Activated T-helper 2 cell treated with anti-CD3 and anti-CD28 coated beads, Interferon-gamma antibody, Interleukin-2, Interleukin-4, amounts not matched to agents 10 μg/mL and 5 μg/mL and 100 μg/mL, durations not matched to agents 14 hours and 24 hours and 36 hours (primary cell): ENCODE measurements at places on chromosomes 13 and 19. TPM values are rescaled to one million over a fixed set of nuclear protein-coding genes. Genes with fewer than 3 reads are reported as not detected.

DNA sequence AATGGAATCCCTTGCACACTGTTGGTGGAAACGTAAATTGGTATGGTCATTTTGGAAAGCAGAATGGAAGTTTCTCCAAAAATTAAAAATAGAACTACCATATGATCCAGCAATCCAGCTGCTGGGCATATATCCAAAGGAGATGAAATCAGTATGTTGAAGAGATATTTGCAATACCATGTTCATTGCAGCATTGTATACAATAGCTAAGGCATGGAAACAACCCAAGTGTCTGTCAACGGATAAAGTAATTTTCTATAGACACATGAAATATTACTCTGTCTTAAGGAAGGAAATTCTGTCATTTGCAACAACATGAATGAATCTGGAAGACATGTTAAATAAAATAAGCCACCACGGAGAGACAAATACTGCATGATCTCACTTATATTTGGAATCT is 124.7 kb downstream of the GPC5 start:
- H3K27me3 ChIP-seq = no peaks in the 10 kb centered on the region
- DNase-seq = no peak
- no peaks in the 10 kb centered on the region for H3K36me3 ChIP-seq
- H3K4me3 ChIP-seq = no peak overlapping the region
- no peak overlapping the region for H3K27ac ChIP-seq

GRCh38 chr13:46057256-46058015 is 4.9 kb upstream of the ZC3H13 start:
- H3K27me3 ChIP-seq = peaks cover 18% of the 10 kb centered on the region
- no peak overlapping the region for H3K4me3 ChIP-seq
- no peak for DNase-seq
- peaks cover 10% of the 10 kb centered on the region for H3K4me1 ChIP-seq
- no peak overlapping the region for H3K27ac ChIP-seq
- no peaks in the 10 kb centered on the region for H3K36me3 ChIP-seq

GRCh38 chr13:83877651-83878355 is 4.5 kb downstream of the SLITRK1 start:
- DNase-seq = no peak
- peaks cover 37% of the 10 kb centered on the region for H3K27me3 ChIP-seq
- H3K27ac ChIP-seq = no peak overlapping the region
- H3K4me3 ChIP-seq = no peak overlapping the region

- no peaks in the 10 kb centered on the region for H3K27me3 ChIP-seq
- no peaks in the 10 kb centered on the region for H3K36me3 ChIP-seq
- H3K4me3 ChIP-seq = no peak overlapping the region
Observed at GRCh38 chr19:8965887-8966286, 44.3 kb downstream of the MUC16 start.

DNA sequence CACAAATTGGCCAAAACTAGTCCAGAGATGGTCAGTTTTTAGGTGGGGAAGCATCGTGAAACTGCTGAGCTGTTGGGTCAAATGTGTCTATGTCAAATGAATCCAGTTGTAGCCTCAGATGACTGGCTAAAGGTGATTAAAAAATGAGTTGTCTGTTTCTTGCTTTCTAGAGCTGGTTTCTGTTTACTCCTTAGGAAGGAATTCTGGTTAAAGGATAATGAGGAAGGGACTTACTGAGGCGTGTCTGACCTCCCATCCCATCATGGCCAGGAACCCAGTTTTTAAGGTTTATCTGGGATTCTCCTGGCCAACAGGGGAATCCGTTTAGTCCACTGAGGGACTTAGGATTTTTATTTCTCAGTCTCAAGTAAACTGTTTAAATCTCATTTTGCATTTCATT is 256.5 kb downstream of the UQCRFS1 start:
- no peaks in the 10 kb centered on the region for H3K36me3 ChIP-seq
- no peak for DNase-seq
- H3K4me1 ChIP-seq = no peaks in the 10 kb centered on the region
- no peaks in the 10 kb centered on the region for H3K27me3 ChIP-seq

Gene FAM83E
- total RNA-seq = 4.3 and 6.4 TPM in 2 replicates

Gene CEACAM4
- total RNA-seq = not detected in 2 replicates

Gene ARHGAP33
- 29.1 and 33.0 TPM in 2 replicates for total RNA-seq

GRCh38 chr13:29767006-29767405 is 83.4 kb downstream of the UBL3 start:
- peaks cover 10% of the 10 kb centered on the region for H3K36me3 ChIP-seq
- H3K27me3 ChIP-seq = no peaks in the 10 kb centered on the region
- no peak overlapping the region for H3K4me3 ChIP-seq
- DNase-seq = no peak

- H3K4me3 ChIP-seq = no peak overlapping the region
- H3K27me3 ChIP-seq = no peaks in the 10 kb centered on the region
- H3K36me3 ChIP-seq = peaks cover 26% of the 10 kb centered on the region
- DNase-seq = no peak
- peaks cover 43% of the 10 kb centered on the region for H3K4me1 ChIP-seq
Observed at GRCh38 chr19:19416280-19416679, 10.8 kb downstream of the GATAD2A start.

DNA sequence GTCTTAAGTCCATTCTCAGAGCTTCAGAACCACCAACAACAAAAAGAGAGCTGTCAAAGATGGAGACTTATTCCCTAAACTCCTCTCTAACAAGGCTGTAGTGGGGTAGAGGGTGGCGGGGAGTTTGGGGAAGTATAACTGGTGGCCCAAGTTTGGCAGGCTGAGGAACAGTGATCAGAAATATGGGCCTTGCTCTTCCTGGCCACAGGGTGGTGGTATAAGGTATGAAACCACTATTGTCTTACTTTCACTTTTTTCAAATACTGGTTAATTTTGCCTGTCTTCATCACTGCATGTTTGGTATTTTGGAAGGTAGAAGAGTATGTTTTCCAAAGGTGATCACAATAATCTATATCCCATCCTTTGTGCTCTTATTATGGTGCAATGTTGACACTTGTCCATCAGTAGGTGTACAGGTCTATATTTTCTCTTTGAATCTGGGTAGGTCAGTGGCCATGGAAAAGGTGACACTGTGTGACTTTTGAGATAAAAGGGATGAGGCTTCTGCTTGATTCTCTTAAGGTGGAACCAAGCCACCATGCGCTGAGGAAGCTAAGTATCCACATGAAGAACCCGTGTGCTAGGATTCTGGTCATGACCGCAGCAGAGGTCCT is 23.2 kb upstream of the GPC5 start:
- no peak overlapping the region for H3K4me3 ChIP-seq
- H3K27ac ChIP-seq = no peak overlapping the region
- peaks cover 11% of the 10 kb centered on the region for H3K27me3 ChIP-seq
- H3K36me3 ChIP-seq = no peaks in the 10 kb centered on the region

Gene MUC16
- not detected in 2 replicates for total RNA-seq

Gene GPC5
- total RNA-seq = 0.57 and 1.1 TPM in 2 replicates

DNA sequence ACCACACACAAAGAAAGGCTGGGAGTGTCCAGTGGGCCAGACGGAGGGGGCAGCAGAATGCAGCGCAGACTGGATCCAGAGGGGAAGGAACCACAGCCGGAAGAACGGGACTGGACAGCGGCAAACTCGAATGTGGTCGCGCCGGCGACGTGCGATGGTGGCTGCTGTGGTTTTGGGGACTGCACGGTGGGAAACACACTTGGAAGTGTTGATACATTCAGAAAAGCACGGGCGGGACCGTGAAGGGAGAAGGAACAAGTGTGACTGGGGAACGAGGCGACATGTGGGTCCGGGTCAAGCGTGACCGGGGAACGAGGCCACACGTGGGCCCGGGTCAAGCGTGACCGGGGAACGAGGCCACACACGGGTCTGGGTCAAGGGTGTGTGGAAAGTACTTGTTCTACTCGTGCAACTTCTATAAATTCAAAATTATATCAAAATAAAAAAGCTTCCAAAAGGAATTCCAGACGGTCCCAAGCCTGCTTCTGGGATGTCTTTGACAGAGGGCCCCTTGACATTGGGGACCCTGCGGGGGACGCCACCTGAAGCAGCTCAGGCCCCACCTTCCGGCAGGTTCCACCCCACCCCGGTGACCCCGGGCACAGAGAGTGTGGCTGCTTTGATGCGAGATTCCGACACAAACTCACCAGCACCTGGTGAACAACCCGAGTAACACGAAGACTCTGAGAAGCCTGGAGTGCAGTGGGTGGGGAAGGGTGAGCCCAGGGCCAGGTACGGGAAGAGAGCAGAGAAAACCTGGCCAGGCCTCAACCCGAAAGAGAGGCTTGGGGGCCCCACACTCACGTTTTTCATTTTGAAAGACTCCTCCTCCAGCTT is 25.1 kb upstream of the C13orf46 start:
- no peak for DNase-seq
- no peak overlapping the region for H3K4me3 ChIP-seq
- H3K36me3 ChIP-seq = peaks cover 3% of the 10 kb centered on the region
- H3K27ac ChIP-seq = no peak overlapping the region

GRCh38 chr13:47903836-47904235 is 97.2 kb downstream of the SUCLA2 start:
- H3K27me3 ChIP-seq = no peaks in the 10 kb centered on the region
- no peak overlapping the region for H3K4me3 ChIP-seq
- no peak for DNase-seq
- no peaks in the 10 kb centered on the region for H3K36me3 ChIP-seq
- peaks cover 10% of the 10 kb centered on the region for H3K4me1 ChIP-seq

- H3K27ac ChIP-seq = peak overlapping the region; percentile 12
- no peak overlapping the region for H3K4me3 ChIP-seq
- DNase-seq = no peak
- H3K27me3 ChIP-seq = no peaks in the 10 kb centered on the region
- H3K36me3 ChIP-seq = peaks cover 9% of the 10 kb centered on the region
Observed at GRCh38 chr19:48926909-48927308, 6.6 kb upstream of the DHDH start.

Gene ADAMTSL5
- total RNA-seq = 4.9 and 6.4 TPM in 2 replicates

- H3K27ac ChIP-seq = peak overlapping the region; percentile 97
- H3K4me1 ChIP-seq = peaks cover 49% of the 10 kb centered on the region
- DNase-seq = peak; percentile 34
- peak overlapping the region; percentile 83 for H3K4me3 ChIP-seq
Observed at GRCh38 chr19:55258476-55258827, 365 bp downstream of the PPP6R1 start.

DNA sequence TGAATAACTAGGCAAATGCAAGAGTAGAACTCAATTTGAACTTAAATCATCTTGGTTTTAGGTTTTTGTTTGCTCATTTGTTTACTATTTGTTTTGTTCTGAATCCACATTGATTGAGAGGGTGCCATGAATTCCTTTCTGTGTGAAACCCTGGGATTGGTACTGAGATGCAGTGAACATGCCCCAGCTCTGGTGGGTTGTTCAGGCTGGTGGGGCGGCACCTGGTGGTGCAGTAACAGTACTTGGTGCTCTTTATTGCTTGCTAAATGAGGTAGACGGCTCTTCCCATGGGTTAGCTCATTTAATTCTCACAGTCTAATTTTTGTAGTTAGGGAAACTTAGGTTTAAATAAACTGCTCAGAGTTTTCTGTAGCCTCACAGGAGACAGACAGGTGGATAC is 48.4 kb downstream of the WASF3 start:
- H3K27ac ChIP-seq = no peak overlapping the region
- no peak overlapping the region for H3K4me3 ChIP-seq
- DNase-seq = no peak
- H3K4me1 ChIP-seq = peaks cover 15% of the 10 kb centered on the region
- H3K27me3 ChIP-seq = peaks cover 18% of the 10 kb centered on the region

- DNase-seq = no peak
- no peak overlapping the region for H3K27ac ChIP-seq
- H3K27me3 ChIP-seq = peaks cover 2% of the 10 kb centered on the region
- H3K36me3 ChIP-seq = no peaks in the 10 kb centered on the region
Observed at GRCh38 chr19:18683958-18684641, 620 bp downstream of the CRTC1 start.

DNA sequence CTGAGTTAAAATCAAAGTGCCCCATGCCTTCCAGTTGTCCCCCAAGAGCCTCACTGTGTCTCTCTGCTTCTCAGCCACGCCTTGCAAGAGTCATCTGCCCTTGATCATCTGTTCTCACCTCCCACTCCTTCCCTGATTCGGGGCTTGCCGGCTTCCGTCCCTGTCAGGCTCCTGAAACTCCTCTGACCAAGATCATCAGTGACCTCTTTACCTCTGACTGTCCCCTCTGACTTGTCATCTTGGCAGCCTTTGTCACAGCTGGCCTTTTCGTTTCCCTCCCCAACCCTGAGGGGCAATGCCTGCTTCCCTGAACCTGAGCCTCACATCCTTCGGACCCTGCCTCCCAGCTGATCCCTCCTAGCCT is 66.3 kb downstream of the MAP4K1 start:
- H3K27me3 ChIP-seq = no peaks in the 10 kb centered on the region
- peak overlapping the region; percentile 59 for H3K27ac ChIP-seq
- peaks cover 31% of the 10 kb centered on the region for H3K4me1 ChIP-seq
- peaks cover 12% of the 10 kb centered on the region for H3K36me3 ChIP-seq
- DNase-seq = no peak
- H3K4me3 ChIP-seq = no peak overlapping the region

DNA sequence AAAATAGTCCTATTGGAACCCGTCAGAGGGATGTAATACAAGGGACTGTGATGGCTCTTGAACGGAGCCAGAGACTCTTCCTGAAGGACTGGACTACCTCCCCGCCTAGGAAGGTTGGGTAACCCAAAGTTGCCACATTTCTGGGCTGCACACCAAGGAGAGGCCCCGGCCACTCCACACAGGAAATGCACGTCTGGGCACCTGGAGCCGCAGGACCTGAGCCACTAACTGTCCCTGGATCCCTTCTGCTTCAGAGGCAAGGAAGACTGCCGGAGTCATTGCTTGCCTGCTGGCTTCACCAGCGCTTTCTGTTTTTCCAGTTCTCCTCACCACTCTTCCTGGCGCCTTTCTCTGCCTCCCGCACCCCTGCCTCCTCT is 1.2 kb upstream of the FLT1 start:
- peak overlapping the region; percentile 63 for H3K4me3 ChIP-seq
- no peak overlapping the region for H3K27ac ChIP-seq
- no peak for DNase-seq
- peaks cover 50% of the 10 kb centered on the region for H3K27me3 ChIP-seq
- peaks cover 6% of the 10 kb centered on the region for H3K36me3 ChIP-seq
- peaks cover 14% of the 10 kb centered on the region for H3K4me1 ChIP-seq

DNA sequence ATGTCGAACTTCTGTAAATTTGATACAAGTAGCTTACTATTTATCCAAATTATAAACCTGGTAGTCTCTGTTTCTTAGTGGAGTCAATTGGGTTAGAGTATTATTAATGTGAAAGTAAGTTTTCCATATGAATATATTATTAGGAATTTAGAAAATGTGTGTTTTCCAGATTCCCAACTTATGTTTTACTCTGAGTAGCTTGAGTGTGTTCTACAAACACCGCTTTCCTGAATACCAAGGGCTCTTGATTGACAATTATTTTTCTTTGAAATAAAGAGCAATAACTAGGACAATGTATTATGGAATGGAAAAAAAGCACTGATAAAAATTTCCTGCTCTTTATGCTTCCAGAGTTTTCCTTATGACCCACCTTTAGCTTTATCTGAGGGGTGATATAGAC is 233.6 kb downstream of the POSTN start:
- no peaks in the 10 kb centered on the region for H3K4me1 ChIP-seq
- H3K36me3 ChIP-seq = no peaks in the 10 kb centered on the region
- no peaks in the 10 kb centered on the region for H3K27me3 ChIP-seq
- H3K4me3 ChIP-seq = no peak overlapping the region
- no peak overlapping the region for H3K27ac ChIP-seq
